ENCODE measurements at places on chromosomes 5 and 9.

DNA sequence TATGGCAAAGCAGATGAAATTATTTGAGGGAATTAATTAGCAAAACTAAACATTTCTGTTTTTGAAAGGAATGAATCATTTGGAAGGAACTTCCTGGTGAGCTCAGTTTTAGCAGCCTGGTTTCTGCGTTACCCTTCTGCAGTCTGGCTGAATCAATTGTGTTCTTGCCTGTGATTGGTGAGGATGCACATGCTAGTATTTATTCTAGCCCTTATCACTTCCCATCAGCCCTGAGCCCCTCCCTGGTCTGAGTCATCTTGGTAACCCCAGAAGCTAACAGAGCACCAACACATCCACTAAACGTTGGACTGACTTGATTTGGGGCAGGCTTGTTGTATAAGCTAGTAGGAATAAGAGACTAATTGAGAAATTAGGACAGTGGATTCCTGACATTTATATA, 6.6 kb downstream of the TJP2 start:
- no peak for DNase-seq

DNA sequence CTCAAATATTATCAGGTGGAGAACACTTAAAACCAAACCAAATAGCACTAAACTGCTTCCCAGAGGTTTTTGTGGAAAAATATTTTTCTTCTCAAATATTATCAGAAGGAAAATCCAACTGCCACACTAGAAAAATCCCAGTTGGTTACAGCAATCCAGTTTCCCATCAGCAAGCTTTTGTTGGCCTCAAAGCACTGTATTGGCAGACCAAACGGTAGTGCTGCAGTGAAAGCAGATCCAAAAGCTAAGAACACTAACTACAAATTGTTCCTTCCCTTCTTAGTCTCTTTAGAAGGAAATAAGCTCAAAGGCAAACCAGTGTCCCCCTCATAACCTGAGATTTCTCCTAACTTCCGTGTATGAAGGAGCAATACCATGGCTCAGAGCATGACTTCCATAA, 105.3 kb downstream of the TRIM36 start:
- no peak for DNase-seq

DNA sequence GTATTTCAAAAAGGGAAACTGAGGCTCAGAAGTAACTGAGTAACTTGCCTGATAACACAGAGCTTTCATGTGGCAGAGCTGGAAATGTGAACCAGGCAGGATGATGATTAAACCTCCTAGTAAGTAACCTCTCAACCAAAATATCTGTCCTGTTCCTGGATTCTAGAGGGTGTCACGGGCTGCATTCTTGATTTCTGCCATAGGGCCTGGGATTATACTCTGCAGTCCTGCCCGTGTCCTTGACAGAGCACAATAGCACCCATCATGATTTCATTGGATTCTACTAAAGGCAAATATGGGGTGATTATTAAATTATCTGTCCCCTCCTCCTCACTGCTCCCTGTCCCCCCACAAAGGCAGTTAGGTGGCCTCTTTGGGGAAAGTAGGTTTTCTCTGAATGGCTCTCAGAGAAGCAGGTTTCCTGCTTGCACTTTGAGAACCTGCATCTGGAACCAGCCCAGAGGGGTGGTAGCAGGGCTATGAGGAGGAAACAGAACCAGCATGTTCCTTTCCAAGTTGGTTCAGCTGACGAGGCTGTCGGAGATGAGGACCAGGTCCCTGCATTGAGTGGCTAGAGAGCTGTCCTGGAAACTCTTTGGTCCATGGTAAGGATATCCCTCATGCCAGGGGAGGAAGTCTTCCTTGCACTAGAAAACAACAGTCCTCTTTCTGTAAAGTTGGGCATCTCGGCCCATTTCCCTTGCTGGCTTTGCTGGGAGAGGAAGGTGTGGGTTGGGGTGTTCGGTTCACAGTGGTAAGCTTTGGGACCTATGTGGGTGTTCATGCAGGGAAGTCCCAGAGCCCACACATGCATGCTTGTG, 36.6 kb downstream of the PPARGC1B start:
- no peak for DNase-seq

DNA sequence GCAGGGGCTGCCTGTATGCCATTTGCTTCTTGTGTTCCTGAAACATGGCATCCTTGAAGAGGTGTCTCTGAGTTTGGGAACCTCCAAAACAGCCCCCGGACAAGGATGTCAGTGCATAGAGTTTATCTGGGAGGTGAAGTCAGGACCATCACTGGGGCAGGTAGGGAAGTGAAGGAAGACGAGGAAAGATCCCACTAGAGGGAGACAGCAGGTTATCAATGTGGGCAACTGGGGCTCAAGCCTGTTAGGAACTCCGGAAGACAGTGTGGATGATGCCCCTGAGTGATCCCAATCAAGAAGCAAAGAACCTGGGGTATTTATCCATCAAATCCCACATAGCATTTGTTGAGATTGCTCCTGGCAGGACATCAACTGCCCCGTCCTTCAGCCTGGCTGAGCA, 233.1 kb downstream of the AGTPBP1 start:
- no peak for DNase-seq

GRCh38 chr5:115337882-115338281, 41.4 kb upstream of the CCDC112 start:
- no peak for DNase-seq

DNA sequence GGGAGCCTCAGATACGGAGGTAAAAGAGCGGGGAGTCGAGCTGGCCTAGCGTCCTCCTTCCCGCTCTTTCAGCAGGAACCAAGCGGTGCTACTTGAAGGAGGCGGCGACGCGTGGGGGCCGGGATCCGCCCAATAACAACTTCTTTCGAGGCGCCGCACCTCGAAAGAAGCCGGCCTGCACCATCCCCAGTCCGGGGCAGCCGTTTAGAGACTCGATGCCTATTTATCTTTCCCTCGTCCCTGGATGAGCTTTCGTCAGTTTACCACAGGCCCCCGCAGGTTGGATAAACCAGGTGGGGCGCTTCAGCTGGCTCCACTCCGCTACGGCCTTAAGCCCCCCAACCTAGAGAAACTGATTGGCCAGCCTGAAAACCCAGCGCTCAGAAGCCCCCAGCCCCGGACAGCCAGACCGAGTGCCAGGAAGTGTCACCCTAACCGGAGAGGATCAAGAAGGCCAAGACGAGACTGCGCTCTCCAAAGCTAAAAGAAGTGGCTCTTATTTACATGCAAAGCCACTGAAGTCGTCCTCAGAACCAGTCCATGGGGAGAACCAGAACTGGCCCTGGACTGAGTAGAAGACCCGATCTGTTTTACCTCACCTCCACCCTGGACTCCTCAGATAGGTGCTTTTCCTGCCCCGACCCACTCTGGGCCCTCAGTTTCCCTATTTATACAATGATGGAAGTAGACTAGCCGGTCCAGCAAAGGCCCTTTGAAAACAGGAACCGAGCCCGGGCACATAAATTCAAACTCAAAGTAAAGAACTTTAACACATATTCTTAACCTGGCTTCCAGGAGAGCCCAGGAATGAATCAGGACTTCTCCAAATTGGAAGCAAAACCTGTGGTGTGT, 1.4 kb downstream of the HAND1 start:
- no peak for DNase-seq

GRCh38 chr9:26566141-26566540, 326.5 kb downstream of the CAAP1 start:
- DNase-seq: no peak
